ENCODE measurements at places on chromosomes 3 and 15. TPM values are rescaled to one million over a fixed set of nuclear protein-coding genes. Genes with fewer than 3 reads are reported as not detected.

SLC24A5 gene
- total RNA-seq = not detected

TTLL13 gene
- under 0.01 TPM for total RNA-seq

LMOD3 gene
- not detected for total RNA-seq

DRD3 gene
- total RNA-seq = not detected

PTX3 gene
- total RNA-seq = 22.1 TPM

FSD2 gene
- not detected for total RNA-seq

SERINC4 gene
- not detected for total RNA-seq

ITPR1 gene
- total RNA-seq = 3.6 TPM

C3orf20 gene
- not detected for total RNA-seq

SLC9C1 gene
- not detected for total RNA-seq

CRELD1 gene
- total RNA-seq = 37.3 TPM

PPP1R14D gene
- total RNA-seq = not detected

LMAN1L gene
- not detected for total RNA-seq

TICRR gene
- total RNA-seq = 0.89 TPM

IQCF5 gene
- not detected for total RNA-seq

ZNF502 gene
- total RNA-seq = 1.5 TPM

TBC1D23 gene
- total RNA-seq = 12.7 TPM

CPNE9 gene
- total RNA-seq = not detected

HES1 gene
- total RNA-seq = 48.2 TPM

SLC35G2 gene
- 5.2 TPM for total RNA-seq

PLA2G4D gene
- not detected for total RNA-seq

SQOR gene
- 75.3 TPM for total RNA-seq

APOD gene
- total RNA-seq = not detected

THUMPD3 gene
- 17.5 TPM for total RNA-seq

IL16 gene
- not detected for total RNA-seq

TUSC7 gene
- not detected for total RNA-seq

CIDEC gene
- total RNA-seq = 0.13 TPM

SCG5 gene
- 58.6 TPM for total RNA-seq

CADPS gene
- total RNA-seq = not detected

RBM15B gene
- total RNA-seq = 32.3 TPM

IGSF11 gene
- total RNA-seq = under 0.01 TPM

TM2D3 gene
- 21.3 TPM for total RNA-seq

XCR1 gene
- total RNA-seq = not detected

FHIT gene
- 10.4 TPM for total RNA-seq

ZNF660 gene
- 1.1 TPM for total RNA-seq

TMCO5A gene
- not detected for total RNA-seq

CNTN3 gene
- total RNA-seq = not detected

LDHAL6B gene
- total RNA-seq = not detected

CLRN1 gene
- not detected for total RNA-seq

SCAANT1 gene
- total RNA-seq = not detected

FBXW12 gene
- total RNA-seq = not detected

ABHD14A gene
- 44.9 TPM for total RNA-seq

TPRG1 gene
- total RNA-seq = not detected

LYZL4 gene
- not detected for total RNA-seq

GOLGA8B gene
- 25.5 TPM for total RNA-seq

ROPN1 gene
- not detected for total RNA-seq

DUOX2 gene
- total RNA-seq = not detected

ANKUB1 gene
- not detected for total RNA-seq

C2CD4A gene
- 0.25 TPM for total RNA-seq
